NCI-H2171 treated with DMSO at 0.1 percent for 48 hours (cell line): ENCODE measurements at places on chromosomes 12 and 14.

GRCh38 chr12:42923583-42923982, 334.0 kb upstream of the PRICKLE1 start:
- no peak for DNase-seq

DNA sequence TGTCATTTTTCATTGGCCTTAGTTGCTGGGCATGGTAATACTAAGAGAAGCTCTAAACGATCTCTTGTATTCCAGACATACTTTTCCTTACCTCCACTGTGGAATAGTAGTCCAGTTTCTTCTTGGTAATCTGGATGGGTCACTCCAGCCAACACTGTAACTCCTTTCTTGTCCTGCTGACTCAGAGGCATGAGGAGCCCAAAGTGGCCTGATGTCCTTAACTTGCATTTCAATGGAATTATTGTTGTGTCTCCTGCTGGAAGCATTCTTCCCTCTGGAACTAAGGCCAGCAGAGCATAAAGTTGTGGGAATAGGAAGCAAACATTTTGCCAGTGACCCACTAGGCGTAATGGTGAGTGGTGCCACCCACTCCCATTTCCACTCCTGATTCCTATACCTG, 33.1 kb downstream of the DAAM1 start:
- no peak for DNase-seq

DNA sequence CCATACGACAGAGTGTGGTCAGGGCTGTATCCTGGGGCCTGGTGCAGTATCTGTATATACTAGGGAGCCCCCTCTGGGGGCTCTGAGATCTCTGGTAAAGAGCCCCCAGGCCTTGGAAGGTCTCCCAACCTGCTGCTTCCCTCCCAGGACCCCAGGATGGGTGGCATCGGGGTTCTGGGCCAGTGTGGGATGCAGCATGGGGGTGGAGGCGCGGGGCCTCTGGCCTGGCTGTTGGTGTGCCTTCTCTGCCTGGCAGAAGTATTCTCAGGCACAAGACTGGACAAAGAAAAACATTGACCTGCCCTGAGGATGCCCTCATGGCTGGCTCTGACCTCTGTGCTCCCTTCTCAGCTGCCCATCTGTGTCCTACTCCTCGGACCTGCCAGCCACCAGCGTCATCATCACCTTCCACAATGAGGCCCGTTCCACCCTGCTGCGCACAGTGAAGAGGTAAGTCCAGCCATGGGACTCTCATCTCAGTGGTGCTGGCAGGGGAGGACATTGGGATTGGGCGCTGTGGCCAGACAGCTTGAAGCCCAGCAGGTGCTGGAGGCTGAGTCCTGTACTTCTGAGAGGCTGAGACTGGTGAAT, 64.5 kb downstream of the GALNT16 start:
- DNase-seq: no peak

DNA sequence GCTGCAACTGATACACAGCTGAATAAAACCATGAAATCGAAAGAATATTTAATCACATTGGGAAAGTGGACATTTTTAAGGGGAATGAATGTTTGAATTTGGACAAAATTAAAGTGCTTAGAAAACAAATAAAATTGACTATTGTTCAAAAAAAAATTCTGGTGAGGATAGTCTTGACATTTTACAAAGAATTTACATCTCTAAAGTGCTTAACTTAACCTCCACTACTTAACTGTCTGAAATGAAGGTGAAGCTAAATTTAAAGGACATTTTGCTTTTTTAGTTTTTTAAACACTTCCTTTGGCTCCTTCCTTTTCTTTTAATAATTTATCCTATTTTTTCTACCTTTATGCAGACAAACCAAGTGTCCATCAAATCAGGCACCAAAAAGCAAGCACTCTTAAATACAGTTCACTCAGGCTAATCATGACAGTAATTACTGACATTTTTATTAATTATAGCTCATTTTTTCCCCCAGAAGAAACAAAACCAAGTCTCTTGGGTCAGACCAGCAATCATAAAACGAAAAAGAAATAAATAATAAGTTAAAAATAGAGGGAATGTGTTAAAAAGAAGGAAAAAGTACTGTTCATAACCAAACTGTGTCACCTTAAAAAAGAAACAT, 5.7 kb upstream of the CCND2 start:
- DNase-seq: peak; percentile 76

- DNase-seq: no peak
These were observed 40.2 kb downstream of the MYF5 start for GRCh38 chr12:80756875-80757274.

DNA sequence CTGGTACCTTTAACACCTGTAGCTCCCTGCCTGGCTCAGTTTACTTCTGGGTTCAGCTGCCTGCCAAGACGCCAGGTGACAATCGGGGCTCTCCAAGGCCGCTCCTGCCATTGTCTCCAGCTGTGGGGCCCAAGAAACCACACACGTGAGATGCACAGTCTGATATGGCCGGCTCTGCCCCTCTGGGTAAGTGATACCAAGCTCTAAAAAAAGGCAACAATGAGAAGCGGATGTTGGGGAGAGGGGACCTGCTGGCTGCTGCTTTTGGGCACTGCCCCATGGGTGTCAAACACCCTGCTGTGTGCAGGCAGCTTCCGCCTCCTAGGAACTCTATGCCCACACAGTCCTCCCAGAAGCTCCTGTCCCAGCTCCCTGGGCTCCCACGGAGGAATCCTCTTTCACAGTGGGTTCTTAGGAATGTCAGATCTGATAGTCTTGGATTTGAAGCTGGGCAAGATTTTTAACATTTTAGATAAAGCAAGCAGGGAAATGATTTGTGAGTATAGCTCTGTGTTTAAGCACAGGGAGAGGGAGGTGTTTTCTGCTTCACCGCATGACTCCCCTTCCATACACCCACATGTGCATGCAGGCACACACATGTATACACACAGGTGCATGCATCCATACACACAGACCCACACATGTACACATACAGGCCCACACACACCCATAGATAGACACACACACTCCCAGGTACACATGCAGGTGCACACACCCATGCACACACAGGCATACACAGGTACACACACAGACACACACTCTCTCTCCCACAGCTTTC, 1135.8 kb downstream of the BCL11B start:
- no peak for DNase-seq

GRCh38 chr12:127619869-127620734, 646.9 kb upstream of the TMEM132C start:
- DNase-seq: no peak

- DNase-seq: peak; percentile 100
These were observed 32.0 kb downstream of the LRIG3 start for GRCh38 chr12:58888131-58888783.

DNA sequence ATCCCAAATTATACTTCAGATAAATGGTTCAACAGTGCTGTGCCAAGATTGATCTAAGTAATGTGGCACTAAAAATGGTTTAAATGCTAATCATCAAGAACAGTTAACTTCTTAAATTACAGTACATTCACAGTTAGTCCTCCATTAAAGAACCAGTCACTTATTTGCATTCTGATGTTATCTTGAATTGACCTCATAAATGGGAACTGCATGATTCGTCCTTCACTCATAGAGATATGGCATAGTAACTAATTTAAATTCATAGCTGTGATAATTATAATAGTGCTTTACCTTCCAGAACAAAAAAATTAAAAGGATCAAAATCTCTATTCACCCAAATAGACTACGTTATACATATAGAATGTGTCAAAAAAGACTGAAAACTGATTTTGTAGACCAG, 61.1 kb downstream of the COCH start:
- DNase-seq: no peak

- DNase-seq: no peak
These were observed 154.9 kb downstream of the KIF26A start for GRCh38 chr14:104293231-104293841.

- DNase-seq: peak; percentile 84
These were observed 31.7 kb downstream of the RASAL1 start for GRCh38 chr12:113103756-113104450.

DNA sequence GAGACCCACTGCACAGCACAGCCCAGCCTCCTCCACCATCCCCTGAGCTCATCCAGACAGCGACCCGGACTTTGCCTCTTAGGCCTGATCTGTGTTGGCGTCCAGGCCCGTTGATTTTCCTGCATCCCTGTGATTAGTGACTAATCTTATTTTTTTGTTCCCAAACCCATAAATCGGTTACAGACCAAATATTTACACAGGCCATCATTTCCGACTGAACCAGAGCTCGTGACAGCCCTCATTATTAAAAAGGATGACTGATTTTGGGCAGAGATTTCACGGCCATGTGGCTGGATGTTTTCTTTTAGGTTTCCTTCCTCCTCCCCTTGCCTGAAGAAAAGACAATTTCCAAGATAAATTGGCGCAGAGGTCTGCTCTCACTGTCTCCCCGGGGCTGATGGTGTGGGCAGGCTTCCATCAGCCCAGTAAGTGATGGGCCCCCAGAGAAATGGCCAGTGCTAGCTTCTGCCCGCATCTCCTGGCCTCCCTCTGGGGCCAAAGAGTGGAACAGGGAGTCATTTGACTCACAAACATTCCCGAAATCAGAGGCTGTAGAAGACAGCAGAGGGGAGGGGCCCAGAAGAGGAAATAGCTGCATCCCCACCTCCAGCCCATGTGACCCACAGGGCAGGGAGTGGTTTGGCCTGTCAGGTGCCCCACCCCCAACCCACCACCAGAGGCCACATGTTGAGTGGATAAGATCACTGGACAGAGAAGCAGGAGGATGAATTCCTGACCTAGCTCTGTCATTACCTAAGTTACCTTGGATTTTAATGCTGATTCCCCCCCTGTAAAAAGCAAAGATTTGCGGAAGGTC, 283.5 kb downstream of the KSR2 start:
- no peak for DNase-seq

GRCh38 chr12:51871918-51872688, 15.8 kb upstream of the ANKRD33 start:
- DNase-seq: peak; percentile 40

DNA sequence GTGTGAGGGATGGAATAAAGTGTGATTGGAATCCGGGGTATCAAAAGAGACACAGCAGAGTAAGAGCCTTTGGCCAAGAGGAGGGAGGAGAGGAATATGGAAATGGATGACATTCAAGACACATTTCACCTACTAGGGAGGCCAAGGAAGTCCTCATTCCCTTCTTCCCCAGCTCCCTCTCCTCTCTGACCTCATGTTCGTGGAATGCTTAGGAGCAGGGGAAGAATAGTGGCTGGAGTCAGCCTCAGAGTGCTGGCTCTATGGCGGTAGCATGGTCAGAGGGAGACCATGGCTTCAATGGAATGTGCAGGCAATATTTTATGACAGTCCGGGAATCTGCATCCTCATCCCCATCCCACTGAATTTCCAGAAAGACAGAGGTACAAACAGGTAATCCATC, 196.6 kb downstream of the EGLN3 start:
- DNase-seq: no peak

DNA sequence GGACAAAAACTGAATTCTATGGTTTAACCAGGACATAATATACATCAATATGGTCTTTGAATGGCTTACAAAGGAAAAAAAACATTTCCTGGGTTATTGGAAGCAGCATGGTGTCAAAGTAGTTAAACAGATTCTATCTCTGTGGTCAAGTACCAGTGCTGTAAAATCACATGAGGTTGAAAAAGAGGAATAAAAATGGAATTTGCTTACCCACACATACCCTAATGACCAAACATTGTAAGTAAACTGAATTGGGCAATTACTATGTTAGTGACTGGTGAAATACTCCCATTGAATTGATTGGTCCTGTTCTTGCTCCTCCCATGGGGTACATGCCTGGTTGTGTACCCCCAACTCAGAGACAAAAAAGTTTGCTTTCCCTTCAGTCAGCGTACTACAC, 19.6 kb downstream of the IFNG start:
- DNase-seq: no peak

DNA sequence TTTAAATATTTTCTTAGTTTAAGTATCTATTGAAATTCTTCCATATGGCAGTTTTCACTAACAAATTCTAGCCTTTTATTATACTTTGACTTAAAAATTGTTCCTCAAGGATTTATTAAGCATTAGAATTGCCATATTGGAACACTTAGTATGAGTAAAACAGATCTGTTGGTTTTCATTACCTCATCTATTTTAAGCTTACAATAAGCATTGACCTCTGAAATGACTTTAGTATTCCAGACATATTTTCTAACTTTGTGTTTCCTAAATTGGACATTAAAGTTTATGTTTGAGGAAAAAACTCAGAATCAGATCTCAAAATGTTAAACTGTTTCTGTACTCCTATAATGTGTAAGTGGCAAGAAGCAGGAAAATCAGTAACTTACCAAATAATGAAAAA, 48.4 kb downstream of the CSRP2 start:
- DNase-seq: no peak

DNA sequence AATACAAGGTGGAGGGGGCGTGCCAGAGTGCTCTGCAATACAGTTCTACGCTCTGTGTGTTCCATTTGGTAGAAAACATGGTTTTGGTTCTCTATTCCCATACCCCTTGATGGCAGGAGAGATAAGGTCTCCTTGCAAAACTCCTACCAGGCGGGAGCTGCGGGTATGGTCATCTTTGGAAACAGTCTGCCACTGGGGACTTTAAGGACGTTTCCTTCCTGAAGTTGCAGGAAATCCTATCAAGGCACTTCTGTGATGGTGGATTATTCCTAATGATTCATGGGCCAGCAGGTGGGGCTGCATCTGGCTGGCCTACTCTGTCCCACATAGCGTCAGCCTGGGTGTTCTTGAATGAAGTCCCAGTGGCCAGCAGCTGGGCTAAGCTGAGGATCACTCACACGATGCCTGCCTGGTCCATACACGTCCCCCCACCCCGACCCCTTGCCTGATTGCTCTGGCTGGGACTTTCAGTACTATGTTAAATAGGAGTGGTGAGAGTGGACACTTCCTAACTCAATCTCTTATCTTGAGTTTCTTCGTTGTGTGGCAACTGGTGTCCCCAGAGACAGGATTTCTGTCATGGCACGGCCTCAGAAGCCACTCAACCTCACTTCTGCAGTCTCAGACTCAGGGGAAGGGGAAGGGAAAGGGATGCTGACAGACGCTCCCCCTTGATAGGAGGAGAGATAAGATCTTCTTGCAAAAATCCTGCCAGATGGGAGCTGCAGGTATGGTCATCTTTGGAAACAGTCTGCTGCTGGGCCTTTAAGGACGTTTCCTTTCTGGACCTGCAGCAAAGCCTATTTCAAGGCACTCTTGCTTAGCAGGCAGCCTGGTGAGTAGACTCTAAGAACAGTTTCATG, 61.0 kb upstream of the FKBP4 start:
- no peak for DNase-seq

DNA sequence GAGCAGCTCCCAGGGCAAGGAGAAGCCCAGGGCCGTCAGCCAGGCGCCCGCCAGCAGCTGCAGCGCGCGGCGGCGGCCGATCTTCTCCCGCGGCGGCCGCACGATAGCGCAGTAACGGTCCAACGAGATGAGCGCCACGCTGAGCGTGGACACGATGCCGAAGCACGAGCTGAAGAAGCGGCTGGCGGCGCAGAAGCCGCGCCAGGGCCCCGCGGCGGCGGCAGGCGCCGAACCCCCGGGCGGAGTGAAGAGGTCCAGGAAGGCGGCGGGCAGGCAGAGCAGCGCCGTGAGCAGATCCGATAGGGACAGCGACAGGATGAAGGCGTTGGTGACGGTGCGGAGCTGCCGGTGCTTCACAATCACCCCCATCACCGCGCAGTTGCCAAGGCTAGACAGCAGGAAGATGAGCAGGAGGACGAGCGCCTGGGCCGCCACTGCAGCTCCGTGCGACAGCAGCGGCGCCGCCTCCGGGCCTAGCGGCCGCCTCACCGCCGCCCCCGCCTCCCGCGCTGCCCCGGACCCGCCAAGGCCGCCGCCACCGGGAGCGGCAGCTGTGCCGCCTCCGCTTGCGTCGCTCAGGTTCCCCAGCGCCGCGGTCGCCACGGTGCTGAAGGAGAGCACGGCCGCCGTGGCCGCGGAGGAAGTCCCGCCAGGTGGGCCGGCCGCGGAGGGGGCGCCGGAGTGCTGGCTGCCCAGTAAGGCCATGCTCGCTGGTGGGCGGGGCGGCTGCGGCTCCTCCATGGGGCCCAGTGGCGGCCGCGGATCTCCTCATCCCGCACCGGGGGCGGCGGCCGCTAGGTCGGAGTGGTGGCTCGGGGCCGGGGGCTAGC, 479 bp downstream of the GPR135 start:
- peak; percentile 70 for DNase-seq
